ENCODE measurements at places on chromosomes 2 and 18. TPM values are rescaled to one million over a fixed set of nuclear protein-coding genes. Genes with fewer than 3 reads are reported as not detected.

- ATAC-seq: peak; percentile 55
Observed at GRCh38 chr2:45889053-45889452, 237.6 kb downstream of the PRKCE start.

DNA sequence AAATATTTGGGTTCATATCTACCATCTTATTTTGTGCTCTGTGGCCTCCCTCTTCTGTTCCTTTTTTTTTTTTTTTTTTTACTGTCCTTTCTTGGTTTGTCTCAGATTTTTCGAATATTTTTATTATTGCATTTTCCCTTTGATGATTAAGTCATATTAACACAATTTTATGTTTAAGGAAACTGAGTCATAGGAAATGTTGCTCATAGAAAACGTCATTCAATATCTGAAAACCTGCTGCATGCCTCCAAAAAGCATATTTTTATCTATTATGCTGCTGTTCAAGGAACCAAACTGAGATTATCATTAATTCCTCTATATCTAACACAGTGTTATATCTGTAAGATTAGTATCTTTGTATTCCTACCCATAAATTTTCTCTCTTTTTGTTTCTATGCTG is 614.3 kb upstream of the SLC8A1 start:
- no peak for ATAC-seq

DNA sequence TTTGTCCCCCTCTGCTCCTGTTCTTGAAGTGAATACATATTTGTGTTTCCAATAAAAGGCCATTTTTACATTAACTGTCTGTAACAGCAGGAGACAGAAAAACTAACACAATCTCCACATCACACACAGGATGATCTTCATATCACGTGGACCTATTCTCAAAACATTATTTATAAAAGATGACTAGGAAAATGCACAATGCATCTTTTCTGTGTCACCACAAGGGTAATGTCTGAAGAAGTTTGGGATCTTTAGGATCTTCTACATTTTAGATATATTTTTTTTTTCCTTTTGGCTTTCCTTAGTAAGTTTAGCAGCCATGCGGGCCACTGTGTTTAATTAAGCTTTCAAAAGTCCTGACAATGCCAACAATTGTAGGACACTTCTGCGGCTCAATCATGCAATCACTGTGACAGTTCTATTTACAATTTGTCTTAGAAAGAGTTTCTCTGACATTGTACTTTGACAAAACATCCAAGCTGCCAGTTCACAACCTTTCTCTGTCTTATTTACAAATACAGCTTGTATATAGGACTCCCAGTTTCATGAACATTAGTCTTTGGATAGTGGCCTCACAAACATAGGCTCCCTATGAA is 12.3 kb downstream of the BCL11A start:
- ATAC-seq: no peak

GRCh38 chr2:205628422-205628821 is 53.9 kb upstream of the NRP2 start:
- no peak for ATAC-seq

GRCh38 chr2:145431181-145431951 is 911.4 kb upstream of the ZEB2 start:
- no peak for ATAC-seq

- no peak for ATAC-seq
Observed at GRCh38 chr2:132911726-132912724, 242.0 kb upstream of the LYPD1 start.

ACOXL gene
- not detected for total RNA-seq

DNA sequence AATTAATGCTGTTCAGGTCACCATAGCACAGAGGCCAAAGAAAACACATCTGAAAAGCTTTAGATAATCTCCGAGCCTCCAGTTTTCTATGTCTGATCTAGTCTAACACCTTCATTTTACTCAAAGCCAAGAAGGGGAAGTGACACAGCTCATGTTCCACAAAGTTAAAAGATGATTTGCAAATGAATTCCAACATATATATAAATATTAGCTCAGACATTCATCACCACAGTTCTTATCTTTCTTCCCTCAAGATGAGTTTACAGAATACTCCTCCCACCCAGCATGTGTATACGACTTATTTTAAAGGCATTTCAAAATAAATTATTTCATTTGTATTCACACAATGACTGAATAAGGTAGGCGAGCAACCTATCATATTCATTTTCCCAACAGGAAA is 82.4 kb downstream of the AAK1 start:
- no peak for ATAC-seq

NT5DC4 gene
- not detected for total RNA-seq

REG3A gene
- total RNA-seq: not detected

DNA sequence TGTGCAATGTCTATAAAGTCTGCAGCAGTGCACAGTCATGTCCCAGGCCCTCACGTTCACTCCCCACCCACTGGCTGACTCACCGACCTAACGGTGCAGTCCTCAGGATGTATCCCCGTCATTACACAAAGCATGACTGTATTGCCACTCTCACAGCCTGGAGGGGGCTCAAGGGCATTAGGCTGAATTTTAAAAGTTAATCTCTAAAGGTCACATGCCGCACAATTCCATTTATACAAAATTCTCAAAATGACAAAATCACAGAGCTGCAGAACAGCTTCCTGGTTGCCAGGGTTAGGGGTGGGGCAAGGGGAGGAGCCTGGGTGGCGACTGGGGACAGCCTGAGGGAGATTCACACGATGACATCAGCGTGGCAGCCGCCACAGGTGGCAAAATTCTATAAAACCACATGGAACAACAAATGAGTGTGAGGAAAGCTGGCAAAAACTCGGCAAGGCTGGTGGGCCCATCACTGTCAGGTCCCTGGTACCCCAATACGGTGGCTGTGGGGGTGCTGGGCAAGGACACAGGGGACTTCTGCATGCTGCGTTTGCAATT is 97.6 kb downstream of the NDUFA10 start:
- ATAC-seq: no peak

- ATAC-seq: peak; percentile 13
Observed at GRCh38 chr18:58044370-58045241, 580 bp downstream of the NEDD4L start.

DNA sequence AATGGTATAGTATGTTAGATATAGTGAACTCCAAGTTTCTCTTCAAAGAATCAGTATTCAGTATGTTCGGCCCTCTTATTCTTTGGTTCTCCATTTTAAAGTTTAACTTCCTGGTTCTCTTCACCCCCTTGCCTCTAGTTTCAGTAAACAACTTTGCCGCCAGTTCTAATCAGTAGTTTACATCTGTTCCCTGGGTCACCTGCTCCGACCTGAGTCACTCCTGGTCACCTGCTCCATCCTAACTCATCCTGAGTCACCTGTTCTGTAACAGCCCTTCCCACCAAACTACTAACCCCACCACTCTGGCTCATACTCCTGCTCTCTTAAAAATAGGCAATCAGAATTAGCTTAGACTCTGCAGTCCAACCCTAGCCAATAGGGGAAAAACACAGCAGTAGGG is 23.7 kb upstream of the TEX51 start:
- ATAC-seq: no peak

All from gastroesophageal sphincter (tissue), 4 donors.